Stimulated activated CD8-positive, alpha-beta memory T cell treated with anti-CD3 and anti-CD28 coated beads, Interleukin-4, amount 100 ng/mL, for 1 hour (primary cell): ENCODE measurements at places on chromosomes 7 and 10.

DNA sequence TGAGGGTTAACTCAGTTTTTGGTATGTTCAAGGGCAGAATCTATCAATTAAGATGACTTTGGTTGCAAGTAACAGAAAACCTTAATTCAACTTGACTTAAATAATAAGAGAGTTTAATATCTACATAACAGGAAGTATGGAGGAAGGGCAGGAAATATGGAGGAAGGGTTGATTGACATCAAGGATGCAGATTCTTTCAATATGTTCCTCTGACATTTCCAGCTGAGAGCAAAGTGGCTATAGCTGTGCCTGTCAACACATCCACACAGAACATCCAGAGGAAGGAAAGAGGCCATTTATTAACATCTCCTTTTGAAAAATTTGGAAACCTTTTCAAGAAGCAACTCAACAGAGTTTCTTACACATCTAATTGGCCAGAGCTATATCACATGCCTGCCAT, 19.4 kb upstream of the RALA start:
- no peak for DNase-seq

DNA sequence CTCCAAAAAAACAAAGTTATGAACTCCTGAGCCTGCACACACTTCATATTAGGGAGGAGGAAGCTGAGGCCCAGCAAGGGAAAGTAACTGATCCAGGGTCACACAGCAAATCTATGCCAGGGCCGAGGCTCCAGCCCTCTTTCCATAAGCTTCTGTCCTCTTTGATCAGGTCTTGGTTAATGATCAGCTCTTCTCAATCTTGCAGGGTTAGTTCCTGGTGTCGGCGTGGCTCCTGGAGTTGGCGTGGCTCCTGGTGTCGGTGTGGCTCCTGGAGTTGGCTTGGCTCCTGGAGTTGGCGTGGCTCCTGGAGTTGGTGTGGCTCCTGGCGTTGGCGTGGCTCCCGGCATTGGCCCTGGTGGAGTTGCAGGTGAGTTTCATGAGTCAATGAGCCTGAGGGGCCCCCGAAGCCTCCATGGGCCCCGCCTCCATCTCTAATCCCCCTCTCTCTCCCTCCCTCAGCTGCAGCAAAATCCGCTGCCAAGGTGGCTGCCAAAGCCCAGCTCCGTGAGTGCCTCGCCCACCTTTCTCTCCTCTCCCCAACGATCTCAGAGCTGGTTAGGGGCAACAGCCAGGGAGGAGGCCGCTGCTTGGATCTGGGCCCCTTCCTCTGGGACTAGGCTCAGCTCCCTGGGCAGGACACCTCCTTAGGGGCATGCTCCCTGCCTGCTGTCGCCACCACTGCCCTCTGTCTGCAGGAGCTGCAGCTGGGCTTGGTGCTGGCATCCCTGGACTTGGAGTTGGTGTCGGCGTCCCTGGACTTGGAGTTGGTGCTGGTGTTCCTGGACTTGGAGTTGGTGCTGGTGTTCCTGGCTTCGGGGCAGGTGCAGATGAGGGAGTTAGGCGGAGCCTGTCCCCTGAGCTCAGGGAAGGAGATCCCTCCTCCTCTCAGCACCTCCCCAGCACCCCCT, 23.7 kb upstream of the LIMK1 start:
- DNase-seq: no peak

GRCh38 chr10:10727812-10728211, 289.9 kb upstream of the CELF2 start:
- DNase-seq: no peak

DNA sequence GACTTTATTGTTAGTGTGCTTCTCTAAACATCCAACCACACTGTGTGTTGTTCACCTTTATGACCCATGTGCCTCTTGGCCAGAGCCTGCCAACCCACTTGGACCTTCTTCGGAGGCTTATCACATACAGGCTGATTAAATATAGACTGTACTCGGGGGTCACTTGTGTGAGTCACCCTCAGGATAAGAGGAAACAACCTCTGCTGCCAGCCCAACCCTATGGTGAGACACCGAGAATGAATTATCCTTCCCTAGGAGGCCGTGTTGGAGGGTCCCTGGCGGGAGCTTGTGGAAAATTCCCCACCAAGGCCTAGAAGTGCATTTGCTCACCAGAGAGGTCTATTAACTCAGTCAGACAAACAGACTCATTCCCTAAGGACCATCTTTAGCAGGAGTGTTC, 63.0 kb downstream of the FAS start:
- no peak for DNase-seq

DNA sequence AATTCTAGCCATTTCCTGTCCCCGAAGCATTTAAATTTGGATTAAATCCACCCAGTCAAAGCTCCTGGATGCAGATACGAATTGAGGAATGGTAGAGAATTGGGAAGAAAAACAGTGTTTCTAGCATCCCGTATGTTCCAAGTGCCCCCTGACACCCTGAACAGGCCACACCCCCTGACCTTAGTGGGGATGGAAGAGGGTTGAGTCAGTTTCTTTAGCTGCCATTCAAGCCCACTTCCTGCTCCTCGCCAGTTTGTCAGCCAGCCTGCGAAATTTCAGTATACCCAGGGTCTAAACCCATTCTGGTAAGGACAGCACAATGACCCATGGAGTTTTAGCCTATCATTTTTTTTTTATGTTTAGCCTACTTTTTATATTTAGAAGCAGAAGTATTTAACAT, 101.1 kb downstream of the PKD1L1 start:
- no peak for DNase-seq

GRCh38 chr7:12979181-12979580, 291.7 kb downstream of the ARL4A start:
- no peak for DNase-seq

DNA sequence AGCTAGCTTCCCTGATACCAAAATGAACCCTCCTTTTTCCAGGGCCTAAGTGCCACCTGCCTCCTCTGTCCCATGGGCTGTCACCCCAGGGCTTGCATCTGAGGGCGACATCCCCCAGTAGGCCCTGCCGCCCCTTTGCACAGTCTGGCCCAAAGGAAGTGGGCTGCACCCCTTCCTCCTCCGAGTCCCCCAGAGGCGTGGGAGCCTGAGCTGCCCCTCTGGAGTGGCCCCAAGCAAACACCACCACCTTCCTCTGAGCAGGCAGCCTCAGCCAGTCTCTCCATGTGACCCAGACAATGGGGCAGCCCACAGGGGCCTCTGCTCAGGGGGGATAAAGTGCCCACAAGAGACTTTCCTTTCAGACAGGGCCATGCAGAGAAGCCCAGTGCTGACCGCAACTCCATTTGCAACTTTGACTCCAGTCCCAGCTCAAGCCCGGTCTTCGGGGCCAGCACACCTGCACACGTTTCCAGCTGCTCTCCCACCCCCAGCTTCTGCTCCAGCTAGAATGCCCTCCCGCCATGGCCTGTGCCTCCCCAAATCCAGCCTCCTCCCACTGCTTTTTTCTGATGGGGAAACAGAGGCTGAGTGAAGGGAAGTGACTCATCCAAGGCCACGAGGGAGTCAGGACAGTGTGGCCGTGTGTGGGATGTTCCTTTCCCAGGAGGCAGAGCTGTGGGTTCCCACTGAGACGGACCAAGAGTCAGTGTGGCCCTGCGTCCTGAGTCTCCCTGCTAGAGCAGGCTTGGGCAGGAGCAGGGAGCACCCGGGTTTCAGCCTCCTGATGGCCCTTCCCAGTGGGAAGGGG, 111.9 kb downstream of the ZMIZ1 start:
- DNase-seq: no peak

DNA sequence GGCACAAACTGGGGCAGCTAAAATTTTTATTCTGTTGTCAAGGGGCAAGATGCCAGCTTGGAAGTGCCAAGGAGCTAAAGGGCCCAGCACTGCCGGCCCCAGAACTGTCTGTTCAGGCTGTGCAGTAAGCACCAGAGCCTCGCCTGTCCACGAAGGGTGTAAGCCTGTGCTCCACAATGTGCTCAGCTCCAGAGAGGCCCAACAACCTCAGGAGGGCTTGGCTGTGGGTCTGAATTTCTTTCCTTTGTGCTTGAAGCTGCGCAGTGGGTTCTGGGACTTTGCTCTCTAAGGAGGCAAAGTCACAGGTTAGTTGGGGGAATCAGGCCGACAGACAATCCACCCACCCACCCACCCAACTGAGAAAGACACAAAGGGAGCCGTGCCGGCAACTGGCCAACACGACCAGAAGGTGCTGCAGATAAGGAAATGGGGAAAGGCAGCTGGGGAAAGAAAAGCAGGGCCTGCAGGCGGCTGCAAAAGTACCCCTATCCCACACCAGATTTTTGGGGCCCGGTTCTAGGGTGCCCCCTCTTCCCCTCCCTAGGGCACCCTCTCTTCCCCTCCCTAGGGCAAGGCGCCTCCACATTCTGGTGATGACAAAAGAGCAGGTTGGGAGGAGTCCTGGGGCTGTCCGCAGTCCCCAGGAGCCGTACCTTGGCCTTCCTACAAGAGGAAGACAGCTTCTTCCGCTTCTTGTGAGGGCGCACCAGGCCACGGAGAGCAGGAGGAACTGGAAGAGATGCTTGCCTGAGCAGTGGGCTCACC, 7.7 kb downstream of the DDX56 start:
- DNase-seq: no peak

- DNase-seq: no peak
Measured at GRCh38 chr10:119505131-119505551, 37.4 kb downstream of the RGS10 start.

- no peak for DNase-seq
Measured at GRCh38 chr7:49151146-49151545, 226.8 kb downstream of the CDC14C start.

DNA sequence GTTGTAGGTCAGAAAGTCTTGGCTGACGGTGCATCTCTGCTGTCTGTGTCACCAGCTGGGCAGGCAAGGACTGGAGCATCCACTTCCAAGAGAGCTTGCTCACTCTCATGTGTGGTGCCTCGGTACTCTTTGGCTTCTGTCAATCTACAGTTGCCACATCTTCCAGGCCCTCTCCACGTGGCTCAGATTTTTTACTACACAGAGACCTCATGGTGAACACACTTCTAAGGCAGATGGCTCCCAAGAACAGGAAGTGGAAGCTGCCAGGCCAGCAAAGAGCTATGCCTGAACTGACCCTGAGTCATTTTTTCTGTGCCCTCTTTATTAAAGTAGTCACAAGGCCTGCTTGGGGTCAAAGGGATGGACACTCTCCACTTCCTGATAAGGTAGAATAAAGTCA, 351.5 kb upstream of the AUTS2 start:
- DNase-seq: no peak

GRCh38 chr10:99370993-99371392, 41.8 kb downstream of the CNNM1 start:
- no peak for DNase-seq

GRCh38 chr10:123425680-123426079, 240.5 kb upstream of the GPR26 start:
- no peak for DNase-seq

DNA sequence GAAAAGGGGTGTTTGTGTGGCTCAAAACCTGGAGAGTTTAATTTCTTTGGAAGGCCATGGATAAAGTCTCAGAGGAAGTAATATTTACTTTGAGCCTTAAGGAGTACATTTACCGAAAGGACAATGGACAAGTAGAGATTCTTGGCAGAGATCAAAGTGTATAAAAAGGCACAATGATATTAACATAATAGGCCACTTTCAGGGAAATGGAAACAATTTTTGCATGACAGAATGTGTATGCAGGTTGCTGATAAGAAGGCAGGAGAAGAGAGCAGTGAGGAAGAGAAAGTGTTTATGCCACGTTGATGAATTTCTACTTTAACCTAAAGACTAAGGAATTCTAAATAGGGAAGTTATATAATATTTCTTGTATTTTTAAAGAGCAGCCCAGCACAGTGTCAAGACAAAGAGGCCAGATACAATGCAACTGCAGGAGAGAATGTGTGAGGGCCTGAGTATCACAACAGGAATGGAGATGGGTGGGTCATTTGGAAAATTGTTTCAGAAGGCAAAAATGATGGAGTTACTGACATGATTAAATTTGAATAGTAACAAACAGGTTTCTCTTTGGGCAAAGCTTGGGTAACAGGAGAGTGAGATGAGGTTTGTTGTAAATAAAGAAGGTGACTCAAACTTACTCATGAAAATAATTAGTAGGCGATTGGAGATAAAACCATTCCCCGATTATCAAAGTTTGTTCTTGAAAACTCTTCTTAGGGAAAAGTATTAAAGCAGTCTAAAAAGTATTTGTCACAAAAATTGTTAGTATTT, 84.1 kb downstream of the THSD7A start:
- no peak for DNase-seq

- DNase-seq: no peak
Measured at GRCh38 chr10:60048091-60048501, 141.7 kb upstream of the CCDC6 start.

DNA sequence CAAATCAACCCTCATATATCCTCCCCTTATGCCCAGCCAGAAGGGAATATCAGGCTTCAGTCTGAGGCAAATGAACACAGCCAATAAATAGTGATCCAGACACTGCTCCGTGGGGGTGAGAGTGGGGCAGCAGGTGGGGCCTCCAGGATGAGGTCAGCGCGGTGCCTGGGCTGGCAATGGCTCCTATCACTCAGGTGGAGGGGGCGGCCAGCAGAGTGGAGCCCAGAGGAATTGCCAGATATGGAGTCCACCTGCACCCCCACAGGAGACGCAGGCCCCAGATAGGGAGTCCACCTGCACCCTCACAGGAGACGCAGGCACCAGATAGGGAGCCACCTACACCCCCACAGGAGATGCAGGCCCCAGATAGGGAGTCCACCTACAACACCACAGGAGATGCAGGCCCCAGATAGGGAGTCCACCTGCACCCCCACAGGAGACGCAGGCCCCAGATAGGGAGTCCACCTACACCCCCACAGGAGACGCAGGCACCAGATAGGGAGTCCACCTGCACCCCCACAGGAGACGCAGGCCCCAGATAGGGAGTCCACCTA, 78.0 kb upstream of the PPP2R2D start:
- DNase-seq: no peak

GRCh38 chr10:77965294-77965693, 38.7 kb upstream of the DLG5 start:
- no peak for DNase-seq

- DNase-seq: no peak
Measured at GRCh38 chr7:29482056-29482455, 81.6 kb upstream of the PRR15 start.

DNA sequence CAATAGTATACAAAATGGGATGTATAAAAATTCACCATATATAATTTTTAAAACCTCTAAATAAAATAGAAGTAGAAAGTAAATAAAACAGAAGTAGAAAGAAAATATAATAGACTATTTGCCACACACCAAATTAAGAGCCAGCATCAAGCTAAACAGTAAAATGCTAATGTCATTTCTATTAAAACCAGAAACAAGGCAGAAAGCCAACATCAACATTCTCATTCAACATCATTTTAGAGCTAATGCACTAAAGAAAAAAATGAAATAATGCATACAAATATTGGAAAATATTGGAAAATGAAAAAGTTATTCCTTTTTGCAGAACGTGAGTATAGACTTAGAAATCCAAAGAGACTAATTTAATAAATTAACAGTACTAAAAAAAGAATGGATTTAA, 23.4 kb upstream of the RELN start:
- DNase-seq: no peak

- DNase-seq: peak; percentile 43
Measured at GRCh38 chr7:35906191-35906908, 105.5 kb downstream of the SEPTIN7 start.

DNA sequence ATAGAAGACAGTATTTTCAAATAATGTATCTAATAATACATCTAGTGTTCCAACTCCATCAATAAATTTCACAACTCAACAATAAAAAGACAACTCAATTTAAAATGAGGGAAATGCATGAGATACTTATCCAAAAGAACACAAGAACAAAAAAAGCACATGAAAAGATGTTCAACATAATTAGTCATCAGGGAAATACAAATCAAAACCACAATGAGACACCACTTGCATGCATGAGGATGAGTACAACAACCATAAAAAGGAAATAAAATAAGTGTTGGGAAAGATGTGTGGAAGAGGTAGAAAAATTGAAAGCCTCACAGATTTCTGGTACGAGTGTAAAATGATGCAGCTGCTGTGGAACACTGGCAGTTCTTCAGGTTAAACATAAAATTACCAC, 111.6 kb upstream of the PTPRZ1 start:
- DNase-seq: no peak
